Stimulated activated CD8-positive, alpha-beta memory T cell treated with anti-CD3 and anti-CD28 coated beads, Interleukin-15, amount 100 ng/mL, for 24 hours (primary cell): ENCODE measurements at places on chromosomes 16 and 17.

DNA sequence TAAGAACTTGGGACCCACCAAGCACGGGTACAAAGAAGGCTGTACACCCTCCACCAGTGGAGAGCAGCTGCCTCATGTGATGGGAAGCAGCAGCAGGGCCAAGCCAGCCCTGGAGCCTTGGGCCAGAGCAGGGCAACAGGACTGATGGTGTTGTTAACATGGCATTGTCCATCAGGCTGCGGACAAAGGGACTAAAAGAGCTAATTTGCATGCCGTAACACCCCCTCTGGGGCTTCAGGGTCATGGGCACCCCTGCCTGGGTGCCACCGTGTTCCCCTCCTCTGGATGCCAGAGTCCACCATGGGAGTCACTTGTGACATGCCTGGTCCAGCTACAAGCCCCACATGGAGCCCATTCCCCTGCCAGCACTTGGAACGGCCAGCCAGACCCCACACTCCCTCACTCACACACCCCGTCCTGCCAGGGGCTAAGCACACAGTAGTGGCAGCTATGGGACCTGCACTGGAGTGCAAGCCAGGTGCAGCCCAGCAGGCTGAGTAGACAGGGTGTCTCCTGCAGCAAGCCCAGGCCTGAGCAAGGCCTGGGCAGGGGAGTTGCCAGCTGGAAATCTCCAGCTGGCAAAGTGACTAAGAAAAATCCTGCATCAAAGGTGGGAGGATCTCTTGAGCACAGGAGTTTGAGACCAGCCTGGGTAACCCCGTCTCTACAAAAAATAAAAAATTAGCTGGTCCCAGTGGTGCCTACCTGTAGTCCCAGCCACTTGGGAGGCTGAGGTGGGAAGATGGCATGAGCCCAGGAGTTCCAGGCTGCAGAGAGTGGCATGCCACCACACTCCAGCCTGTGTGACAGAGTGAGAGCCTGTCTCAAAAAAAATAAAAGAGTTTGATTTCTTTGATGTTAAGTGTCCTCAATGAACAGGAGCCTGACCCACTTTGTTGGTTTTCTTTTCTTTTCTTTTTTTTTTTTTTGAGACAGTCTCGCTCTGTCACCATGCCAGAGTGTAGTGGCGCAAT, 33.7 kb downstream of the NOL11 start:
- no peak for DNase-seq

DNA sequence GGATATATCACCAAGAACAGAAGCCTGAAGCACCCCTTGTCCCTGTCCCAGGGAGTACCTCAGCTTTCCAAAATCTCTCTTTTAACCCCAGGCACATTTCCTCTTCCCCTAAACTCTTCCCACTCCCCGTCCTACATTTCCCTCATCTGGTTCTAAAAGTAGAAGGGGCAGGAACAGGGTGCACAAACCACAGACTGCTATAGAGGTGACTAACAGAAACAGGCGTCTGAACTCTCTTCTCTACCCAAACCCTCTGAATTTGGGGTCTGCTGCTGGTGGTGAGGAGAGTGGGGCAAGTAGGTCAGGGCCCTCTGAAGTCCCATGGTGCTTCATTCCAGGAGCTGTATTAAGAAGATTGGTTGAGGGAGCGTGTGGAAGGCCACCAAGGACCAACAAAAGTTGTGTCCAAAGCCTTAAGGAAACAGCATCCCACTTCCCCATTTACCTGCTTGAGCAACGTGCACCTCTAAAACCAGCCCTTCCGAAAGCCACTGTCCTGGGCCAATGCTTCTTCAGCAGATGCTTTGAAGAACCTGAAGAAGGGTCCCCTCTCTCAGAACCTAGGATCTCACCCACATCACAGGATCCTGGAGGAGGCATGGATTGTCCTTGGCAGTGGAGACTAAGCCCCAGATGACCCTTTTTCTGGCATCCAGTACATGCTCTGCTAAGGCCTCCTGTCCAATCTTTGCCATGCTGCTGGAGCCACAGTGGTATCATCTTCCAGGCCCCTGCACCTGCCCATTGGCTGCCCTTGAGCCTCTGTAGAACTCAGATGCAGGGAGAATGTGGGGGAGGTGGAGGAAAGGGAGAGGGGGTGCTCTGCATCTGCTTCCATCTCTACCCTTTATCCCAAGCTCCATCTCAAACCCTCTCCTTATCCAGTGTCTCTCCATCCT, 5.7 kb upstream of the NR1D1 start:
- no peak for DNase-seq

- DNase-seq: no peak
Observed at GRCh38 chr17:8163978-8164814, 1.4 kb upstream of the VAMP2 start.

DNA sequence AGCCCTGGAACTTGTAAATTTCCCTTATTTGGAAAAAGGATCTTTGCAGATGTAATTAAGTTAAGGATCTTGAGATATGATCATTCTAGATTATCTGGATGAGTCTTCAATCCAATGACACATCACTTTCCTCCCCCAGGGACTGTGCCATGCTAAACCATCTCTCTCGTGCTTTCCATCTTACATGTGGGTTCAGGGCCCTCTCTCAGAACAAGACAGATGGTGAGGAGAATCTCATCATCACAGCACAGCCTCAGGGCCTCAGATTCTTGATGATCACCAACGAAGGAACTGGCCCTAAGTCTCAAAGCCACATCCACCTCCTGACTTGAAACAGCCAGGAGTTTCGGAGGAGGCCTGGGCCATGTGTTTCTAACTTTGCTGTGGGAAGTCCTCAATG, 78.7 kb downstream of the LITAF start:
- DNase-seq: no peak

- no peak for DNase-seq
Observed at GRCh38 chr16:60810250-60810649, 1226.0 kb downstream of the CDH8 start.

DNA sequence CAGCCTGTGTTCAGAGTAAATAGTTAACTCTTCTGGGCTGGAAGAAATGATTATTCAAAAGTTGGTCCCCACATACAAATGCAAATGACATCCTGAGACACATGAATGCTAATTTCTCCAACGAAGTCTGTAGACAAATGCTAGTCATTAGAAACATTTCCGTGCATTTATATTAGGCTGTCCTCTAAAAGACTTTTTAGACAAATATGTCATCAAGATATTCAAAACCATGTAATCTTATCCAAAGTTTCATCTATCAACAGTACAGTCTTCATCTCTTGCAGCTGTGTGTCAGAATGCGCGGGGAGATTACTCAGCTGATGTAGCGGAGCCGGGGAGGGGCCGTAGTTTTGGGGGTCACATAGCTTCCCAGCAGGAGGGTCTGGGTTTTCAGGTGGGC, 33.8 kb upstream of the MAF start:
- DNase-seq: no peak

GRCh38 chr17:32747856-32748255, 129.1 kb downstream of the MYO1D start:
- DNase-seq: no peak

GRCh38 chr16:17228048-17228707, 242.6 kb downstream of the XYLT1 start:
- DNase-seq: no peak

GRCh38 chr16:84763629-84764028, 56.2 kb upstream of the CRISPLD2 start:
- DNase-seq: no peak

- no peak for DNase-seq
Observed at GRCh38 chr16:87133112-87133850, 183.9 kb downstream of the C16orf95 start.

DNA sequence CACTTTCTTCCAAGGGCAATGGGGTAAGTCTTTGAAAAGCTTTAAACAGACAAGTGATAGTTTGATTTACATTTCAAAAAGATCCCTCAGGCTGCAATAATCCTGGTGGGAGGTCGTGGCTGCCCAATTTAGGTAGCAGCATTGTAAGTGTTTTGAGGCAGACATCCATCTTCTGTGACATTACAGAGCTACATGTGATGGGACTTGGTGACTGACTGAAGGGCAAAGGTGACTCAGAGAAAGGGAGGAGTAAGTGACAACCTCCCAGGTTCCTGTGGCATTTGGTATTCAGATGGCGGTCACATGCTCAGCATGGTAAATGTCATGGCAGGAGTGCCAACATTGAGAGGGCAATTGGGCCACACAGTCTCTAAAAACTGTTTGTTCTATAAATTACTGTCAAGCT, 26.5 kb downstream of the STAT3 start:
- no peak for DNase-seq

- no peak for DNase-seq
Observed at GRCh38 chr17:66947311-66947710, 17.2 kb upstream of the CACNG4 start.

GRCh38 chr17:42270596-42270995, 5.6 kb downstream of the STAT5B start:
- DNase-seq: no peak

GRCh38 chr16:66930189-66930588, 4.0 kb downstream of the CIAO2B start:
- no peak for DNase-seq

DNA sequence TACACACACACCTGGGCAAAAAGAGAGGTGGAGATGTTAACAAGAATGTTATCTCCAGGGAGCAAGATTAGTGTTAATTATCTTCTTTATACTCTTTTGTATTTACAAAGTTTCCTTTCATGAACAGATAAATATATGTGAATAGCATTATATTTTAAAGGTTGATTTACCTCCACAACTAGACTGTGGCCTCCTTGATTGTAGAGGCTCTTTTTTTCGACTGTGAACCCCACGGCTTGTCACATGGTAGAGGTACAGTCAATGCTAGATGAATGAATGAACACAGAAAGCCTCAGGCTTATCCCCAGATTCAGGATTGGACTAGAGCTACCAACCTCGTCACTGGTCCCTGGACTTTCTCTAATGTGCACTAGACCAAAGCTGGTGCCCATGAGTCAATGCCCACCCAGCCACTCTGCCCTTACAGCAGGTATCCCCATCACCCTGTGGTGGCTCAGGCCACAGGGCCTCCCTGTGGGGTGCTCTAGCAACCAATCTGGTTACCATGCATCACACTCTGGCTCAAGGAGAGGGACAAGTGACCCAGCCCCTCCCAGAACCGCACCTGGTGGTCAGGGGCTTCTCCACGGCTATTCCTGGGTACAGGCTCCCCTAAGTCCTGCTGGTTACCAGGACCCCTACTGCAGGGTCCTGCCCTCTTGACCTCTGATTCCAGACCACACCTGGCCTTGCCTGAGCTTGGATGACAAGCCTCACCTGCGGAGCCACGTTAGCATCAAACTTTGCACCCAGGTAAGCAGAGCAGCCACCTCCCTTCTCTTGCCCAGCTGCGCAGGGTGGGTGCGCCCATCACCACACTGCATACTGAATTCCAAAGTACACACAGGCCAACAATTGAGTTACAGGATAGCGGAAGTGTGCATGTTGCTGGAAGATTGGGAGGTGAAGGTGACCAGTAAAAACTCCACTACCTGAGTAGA, 101.0 kb downstream of the CDYL2 start:
- no peak for DNase-seq

- no peak for DNase-seq
Observed at GRCh38 chr17:57746221-57746620, 1.1 kb upstream of the CCDC182 start.

DNA sequence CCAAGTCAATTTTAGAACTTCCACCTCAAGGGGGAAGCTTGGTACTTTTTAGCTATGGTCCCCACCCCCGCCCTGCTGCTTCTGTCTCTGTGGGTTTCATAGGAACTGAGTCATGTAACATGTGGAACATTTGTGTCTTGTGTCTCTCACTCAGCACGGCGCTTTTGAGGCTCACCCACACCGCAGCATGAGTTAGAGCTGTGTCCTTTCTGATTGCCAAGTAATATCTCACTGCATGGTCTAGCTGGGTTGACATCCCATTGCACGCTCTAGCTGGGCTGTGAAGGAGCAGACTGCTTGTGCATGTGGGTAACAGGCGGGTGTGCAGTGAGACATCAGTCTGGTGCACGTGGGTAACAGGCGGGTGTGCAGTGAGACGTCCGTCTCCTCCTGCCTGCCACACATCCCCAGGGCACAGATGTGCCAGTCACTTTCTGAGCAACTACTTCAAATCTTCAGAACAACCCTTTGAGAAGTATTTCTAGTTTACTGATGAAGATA, 26.4 kb upstream of the SLC7A5 start:
- peak; percentile 45 for DNase-seq

GRCh38 chr16:22031483-22032083, 23.7 kb downstream of the MOSMO start:
- no peak for DNase-seq

DNA sequence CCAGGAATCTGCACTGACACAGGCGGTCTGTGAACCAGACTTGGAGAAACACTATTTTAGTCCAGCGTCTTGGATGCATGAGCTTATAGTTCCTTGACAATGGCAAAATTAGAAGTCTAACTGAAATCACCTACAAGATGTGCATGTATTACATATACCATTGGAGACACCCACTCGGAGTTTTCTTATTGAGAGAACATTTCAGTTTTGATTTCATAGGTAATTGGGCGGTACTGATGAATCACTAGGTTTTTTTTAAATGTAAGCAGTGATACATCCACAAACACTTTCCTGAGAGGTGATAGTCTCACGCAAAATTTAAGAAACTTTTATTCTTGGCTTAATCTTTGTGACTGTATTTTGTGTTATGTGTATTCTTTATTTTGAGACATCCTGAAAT, 69.8 kb downstream of the PRKCA start:
- DNase-seq: no peak

DNA sequence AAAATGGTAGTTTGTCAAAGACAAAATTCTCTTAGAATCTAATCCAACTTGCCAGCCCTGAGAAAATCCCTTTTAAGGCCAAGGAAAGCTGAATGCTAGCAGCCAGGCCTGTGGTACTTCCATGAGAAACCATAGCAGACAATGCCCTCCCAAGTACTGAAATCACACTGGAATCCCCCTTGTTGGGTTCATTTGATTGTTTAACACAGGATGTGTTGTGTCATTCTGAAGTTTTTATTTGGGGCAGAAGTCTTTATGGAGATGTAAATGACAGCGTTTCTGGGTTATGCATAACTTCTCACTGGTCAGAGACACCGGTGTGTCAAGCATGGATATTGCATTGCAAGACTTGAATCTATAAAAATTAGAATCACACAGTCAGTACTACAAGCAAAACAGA, 6.0 kb upstream of the ARL2BP start:
- DNase-seq: no peak

- no peak for DNase-seq
Observed at GRCh38 chr17:78258323-78259191, 27.1 kb downstream of the TMEM235 start.

- no peak for DNase-seq
Observed at GRCh38 chr16:31467858-31468257, 4.1 kb upstream of the TGFB1I1 start.

- no peak for DNase-seq
Observed at GRCh38 chr16:85344502-85345128, 232.3 kb upstream of the CIBAR2 start.

- DNase-seq: no peak
Observed at GRCh38 chr16:88924834-88925539, 52.0 kb downstream of the CBFA2T3 start.
